ENCODE measurements at places on chromosomes 6 and 20. TPM values are rescaled to one million over a fixed set of nuclear protein-coding genes. Genes with fewer than 3 reads are reported as not detected.

DYNLT2 gene
- 1.4 TPM for total RNA-seq

COX4I2 gene
- total RNA-seq: not detected

TMEM30A gene
- total RNA-seq: 88.9 TPM

- no peak for DNase-seq
Measured at GRCh38 chr20:52219441-52219840, 27.9 kb upstream of the ZFP64 start.

DNA sequence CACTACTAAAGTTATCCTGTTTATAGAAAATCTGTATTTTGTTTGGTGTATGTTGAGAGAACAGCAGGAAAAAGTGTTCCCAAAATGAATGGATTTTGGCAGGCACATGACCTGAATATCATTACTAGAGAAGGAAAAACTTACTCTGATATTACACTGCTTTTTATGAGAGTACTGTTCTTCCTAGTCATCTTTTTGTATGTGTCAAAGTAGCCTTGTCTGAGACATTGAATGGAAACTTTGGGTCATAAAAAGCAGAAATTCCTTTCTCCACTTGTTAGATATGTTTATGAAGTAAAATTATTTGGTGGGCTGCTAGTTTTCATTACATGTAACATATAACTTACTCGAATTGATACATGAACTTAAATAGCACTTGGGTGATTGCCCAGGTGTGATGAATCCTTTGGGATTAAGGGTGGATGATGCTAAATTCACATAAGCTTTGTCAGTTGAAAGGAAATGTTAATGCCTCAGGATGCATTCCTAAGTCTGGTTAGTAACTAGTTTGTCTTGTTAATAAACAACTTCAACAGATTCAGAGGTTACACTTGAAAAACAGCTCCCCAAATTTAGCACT is 206.7 kb downstream of the CENPW start:
- no peak for DNase-seq

GRCh38 chr6:16762550-16763477 is 1.6 kb upstream of the ATXN1 start:
- no peak for DNase-seq

- DNase-seq: no peak
Measured at GRCh38 chr6:73747289-73747688, 51.3 kb downstream of the CD109 start.

DNA sequence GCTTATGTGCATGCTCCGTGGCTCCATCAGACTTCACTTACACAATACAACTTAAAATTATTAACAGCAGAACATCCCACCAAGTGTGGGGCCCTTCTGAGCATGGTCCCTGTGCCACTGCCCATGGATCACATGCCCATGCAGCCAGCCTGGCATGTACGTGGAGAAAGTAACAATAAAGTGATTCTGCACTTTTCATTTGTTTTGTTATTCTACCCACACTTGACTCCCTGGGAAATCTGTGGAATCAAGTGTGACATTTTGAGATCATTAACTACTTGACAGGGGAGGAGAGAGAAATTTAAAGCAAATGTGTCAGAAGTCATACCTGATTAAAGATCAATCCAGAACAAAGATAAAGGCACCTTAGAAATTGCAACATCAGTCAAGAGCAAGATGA is 112.0 kb downstream of the ISM1 start:
- DNase-seq: peak; percentile 44

DNA sequence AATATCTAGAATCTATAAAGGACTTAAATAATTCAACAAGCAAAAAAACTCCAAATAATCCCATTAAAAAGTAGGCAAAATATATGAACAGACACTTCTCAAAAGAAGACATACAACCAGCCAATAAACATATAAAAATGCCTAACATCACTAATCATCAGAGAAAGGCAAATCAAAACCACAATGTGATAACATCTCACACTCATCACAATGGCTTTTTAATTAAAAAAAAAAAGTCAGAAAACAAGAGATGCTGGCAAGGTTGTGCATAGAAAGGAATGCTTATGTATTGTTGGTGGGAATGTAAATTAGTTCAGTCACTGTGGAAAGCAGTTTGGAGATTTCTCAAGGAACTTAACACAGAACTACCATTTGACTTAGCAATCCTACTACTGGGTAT is 979.6 kb upstream of the MAP3K7 start:
- DNase-seq: no peak

Data from kidney epithelial cell (primary cell).